Activated CD8-positive, alpha-beta memory T cell treated with anti-CD3 and anti-CD28 coated beads for 48 hours (primary cell): ENCODE measurements at places on chromosomes 11 and 22.

- no peak for DNase-seq
Measured at GRCh38 chr22:20937031-20937793, 20.0 kb downstream of the CRKL start.

DNA sequence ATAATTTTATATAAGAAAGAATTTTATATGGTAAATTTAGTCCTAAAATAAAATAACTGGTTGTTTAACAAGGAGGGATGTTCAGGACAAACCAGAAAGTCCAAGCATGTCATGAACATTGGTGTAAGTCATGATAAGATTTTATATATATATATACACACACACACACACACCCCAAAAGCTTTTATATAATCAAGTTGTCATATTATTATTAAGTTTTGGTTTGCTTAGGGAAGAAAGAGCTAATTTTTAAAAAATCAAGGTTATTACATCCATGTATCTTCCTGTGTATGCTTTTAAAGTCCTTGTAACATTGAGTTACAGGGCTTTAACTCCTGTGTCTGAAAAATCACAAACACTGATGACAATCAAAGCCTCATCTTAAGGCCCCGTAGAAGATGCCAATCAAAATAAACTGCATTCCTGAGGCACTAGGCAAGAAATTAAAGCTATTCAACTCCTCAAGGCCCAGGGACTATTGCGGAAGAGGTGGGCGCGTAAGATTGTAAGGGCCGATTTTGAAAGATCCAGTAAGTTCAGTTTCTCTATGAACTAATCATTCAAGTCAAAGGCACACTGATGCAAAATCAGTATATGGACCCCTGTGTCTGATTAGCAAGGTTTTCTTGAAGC is 16.8 kb downstream of the APOL6 start:
- no peak for DNase-seq

- DNase-seq = no peak
Measured at GRCh38 chr11:77083566-77084245, 16.9 kb downstream of the CAPN5 start.

GRCh38 chr11:45794169-45794568 is 10.8 kb upstream of the SLC35C1 start:
- no peak for DNase-seq

DNA sequence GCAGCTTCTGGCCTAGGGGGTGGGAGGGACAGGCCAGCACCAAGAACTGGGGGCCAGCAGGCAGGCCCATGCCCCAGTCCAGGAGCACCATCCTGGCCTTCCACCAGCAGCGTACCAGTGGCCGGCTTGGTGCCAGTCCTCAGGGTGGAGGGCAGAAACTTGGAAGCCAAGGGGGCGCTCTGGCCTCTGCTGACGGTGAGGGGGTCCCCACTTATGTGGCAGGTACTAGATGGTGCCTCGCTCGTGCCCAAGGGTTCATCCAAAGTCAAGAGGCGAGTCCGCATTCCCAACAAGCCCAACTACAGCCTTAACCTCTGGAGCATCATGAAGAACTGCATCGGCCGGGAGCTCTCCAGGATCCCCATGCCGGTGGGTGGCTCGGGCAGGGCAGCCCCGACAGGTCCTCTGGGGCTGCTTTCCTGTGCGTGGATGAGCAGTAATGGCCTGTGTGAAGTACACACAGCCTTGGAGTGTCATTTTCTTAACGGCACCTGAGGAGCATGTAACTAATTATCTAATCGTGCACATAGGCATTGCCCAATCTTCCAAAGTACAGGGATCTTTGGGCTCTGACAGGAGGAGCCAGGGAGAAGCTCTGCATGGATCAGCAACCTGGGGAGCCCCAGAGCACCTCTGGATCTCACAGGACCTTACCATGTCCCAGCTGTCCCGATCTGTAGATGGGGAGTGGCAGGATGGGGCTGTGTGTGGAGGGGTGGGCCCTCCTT is 79.1 kb downstream of the MORC2 start:
- DNase-seq = no peak

GRCh38 chr11:60625262-60625661 is 74.2 kb upstream of the MS4A8 start:
- DNase-seq = no peak

DNA sequence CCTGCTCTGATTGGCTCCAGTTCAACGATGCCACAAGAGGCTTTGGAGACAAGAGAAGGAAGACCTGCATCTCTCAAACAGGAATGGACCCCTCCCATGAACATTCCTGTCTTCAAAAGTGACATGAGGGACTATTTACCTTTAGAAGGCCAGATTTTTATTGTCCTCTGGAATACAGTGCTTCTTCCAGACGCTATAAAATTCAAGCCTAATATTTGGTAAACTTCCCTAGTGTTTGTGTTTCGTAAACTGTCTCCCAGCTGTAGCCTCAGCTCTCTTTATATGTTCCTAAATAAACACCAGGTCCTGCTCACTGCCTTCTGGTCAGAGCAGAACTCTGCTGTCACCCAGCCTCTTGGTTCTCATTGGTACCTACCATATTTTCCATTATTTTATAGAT is 157.8 kb downstream of the CCDC34 start:
- no peak for DNase-seq

- no peak for DNase-seq
Measured at GRCh38 chr11:67371189-67371910, 2.0 kb downstream of the CLCF1 start.

DNA sequence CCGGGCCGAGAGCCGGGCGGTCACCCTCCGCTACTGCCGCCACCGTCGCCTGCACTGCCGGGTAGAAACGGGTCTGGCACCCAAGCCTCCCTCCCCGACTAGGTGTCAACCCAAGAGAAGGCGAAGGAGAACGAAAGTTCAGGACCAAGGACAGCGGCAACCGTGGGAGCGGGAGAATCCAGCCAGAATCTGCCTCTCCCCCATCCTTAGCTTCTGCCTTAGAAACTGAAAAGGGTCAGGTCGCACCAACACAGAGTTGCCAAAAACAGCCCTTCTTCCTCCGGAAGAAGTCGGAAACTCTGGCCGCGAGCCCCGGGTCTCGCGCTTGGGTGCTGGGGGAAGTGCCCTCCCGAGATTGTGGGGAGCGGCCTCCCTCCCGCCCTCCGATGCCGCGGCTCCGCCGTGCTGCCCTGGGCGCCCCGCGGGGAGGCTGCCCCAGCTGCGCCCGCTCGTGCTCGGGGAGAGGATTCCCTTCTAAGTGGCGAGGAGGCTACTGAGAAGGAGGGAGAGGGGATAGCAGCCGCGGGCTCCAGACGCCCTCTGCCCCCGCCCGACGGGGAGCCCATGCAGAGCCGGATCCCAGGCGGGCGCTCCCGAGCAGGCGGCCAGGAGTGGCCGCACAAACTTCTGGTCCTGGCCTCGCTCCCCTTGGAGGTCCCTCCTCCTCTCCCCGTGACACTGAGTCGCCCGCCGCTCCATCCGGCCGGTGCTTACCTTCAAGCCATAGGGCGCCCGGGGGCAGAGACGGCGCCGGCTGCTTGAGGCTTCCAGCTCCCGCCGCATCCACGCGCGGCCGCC is 637 bp downstream of the DRD2 start:
- DNase-seq = peak; percentile 16

DNA sequence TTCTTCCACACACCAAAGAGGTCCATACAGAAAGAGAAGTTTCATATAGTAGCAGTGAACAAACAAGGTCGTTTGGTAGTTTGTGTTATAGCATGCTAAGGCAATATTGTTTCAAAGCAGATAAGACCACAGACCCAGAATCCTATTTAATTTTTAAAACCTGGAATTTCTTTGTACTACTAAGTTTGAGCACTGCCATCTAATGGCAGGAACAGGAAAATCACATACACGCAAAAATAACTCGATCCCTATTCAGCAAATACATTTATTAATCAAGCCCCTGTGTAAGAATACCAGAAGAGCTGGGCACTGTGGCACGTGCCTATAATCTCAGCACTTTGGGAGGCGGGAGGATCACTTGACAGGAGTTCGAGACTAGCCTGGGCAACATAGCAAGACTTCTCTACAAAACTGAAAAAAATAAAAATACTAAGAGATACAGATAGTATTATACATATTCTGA is 2.9 kb upstream of the BTBD10 start:
- no peak for DNase-seq

- no peak for DNase-seq
Measured at GRCh38 chr22:48433647-48434046, 1394.0 kb downstream of the BRD1 start.

- no peak for DNase-seq
Measured at GRCh38 chr11:97163631-97164191, 773.9 kb downstream of the JRKL start.

DNA sequence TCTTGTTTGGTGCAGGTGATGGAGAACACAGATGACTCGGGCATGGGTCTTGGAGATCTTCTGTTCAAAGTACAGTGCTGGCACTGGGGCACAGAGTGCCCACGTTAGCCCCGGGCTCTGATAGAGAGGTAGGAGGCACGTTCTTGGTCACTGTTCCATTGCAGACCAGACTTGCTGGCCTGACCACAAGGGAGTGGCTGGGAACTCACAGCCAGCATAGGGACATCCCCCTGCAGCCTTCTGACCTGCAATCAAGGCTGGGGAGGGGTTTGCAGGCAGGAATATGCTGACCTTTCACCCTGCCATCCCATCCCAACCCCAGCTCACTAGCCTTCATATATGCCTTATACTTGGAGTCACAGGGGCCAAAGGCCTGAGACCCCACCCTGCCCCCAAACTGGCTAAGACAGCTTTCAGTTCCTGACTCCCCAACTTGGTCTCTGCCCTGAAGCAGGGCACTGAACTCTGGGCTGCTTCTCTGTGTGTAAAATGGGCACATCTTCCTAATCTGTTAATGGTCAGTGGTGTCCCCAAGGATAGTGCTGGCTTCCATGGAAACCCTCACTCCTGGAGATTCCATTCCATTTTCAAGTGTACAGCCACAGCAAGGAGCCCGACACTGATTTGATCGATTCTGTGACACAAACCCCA is 4.6 kb downstream of the MRPL49 start:
- no peak for DNase-seq

DNA sequence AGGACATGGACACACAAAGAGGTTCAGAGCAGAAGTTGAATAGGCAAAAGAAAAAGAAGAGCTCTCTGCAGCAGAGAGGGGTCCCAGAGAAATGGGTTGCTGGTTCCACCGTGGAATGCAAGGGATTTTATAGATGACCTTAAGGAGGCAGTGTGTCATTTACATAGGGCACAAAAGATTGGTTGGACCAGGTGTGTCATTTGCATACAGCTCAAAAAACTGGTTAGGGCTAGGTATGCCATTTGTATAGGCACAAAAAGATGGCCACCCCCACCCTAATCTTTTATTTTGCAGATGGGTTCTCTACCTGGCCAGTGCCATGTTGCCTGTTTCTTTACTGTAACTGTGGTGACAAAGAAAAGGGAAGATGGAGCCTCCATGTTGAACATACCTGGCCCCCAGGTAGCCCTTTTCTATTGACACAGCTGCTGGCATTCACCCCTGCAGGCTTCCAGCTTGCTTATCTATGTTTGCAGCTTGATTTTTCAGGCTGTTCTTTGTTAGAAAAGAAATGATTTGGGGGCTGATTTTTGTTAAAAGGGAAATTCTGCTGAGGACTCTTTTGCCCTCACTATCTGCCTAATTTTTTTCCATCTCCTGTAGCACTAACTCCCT is 3.1 kb upstream of the CAVIN3 start:
- no peak for DNase-seq

GRCh38 chr11:122486793-122487495 is 168.6 kb upstream of the UBASH3B start:
- DNase-seq = no peak

DNA sequence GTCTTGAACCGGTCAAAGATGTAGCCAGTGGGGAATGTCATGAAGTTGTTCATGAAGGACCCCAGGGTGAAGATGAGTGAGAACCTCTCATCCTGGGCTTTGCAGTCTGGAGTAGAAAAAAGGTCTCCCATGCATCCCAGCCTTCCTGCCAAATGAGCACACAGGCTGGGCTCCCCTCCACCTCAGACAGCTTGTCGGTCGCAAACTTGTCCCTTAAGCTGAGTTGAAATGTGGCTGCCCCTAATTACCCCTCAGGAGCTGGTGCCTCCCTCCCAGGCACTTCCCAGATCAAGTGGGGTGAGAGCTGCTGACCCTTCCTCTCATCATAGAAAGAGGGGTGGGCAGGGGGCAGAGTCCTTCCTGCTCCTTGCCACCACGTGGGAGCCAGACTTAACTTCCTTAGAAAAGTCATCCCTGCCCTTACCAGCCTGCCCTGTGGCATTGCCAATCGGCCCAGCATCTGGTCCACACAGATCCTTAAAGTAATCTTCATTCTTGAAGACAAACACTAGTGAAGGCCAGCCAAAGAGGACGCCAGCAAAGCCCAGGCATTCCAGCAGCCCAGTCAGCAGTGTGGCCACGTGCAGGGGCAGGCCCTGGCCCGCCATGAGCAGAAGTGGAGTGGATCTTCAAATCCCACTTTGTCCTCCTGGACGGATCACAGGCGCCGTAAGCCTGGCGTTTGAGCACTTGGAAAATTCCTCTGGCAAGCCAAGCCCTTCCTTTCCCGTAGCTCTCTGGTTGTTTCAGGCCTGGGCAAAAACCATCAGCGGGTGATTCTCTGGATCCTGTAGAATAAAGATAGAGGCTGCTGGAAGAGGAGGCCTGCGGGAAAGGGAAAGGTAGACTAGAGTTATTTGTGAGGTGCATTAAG is 1.1 kb downstream of the SLC43A3 start:
- peak; percentile 21 for DNase-seq

DNA sequence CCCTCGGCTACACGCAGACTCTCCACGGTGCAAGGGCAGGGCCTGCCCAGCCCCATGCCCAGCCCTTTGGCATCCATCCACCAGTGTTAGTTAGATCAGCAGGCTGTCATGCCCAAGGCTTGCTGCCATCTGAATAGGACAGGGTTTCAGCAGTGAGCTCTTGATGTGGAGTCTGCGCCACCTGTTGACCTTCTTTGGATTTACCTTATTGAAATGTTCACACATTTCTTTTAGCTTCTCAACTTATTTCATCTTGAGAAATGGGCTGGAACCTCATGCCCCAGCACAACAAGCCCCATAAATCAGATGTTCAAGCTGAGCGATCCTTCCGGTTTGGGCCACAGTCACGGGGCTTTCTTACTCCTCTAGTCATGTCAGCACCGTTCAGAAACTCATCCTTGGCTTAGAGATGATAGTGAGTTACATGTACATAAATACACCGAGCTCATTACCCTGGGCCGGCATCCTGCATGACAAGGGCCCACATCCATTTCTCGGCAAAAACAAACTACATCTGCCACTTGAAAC is 61.7 kb downstream of the PARVB start:
- DNase-seq = no peak
